Activated T-cell treated with anti-CD3 and anti-CD28 coated beads, Interleukin-2, amount 50 U/mL, for 24 hours (primary cell): ENCODE measurements at places on chromosomes 6 and 20.

DNA sequence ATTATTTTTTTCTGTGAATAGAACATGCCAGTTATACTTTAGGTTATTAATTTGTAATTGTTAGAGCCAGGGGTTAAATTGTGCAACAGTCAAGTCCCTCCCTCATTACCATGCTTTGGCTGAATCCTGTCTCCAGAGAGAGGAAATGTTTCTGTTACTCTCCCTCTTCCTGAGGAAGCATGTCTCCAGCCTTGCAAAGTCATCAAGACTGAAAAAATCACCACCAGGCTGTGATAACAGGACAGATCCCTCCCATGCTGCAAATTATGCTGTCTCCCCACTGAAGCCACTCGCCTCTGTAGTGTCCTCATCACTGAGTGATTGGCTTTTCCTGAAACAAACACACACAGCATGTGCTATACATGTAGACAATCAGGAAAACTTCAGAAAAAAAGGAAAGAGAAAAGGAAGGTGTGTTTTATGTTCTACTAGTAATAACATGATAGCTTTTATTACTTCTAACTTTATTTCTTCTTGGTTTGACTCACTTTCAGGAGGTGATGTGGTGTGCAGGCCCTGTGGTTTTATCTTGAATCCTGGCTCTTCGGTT lies 290.0 kb upstream of the JAG1 start:
- no peak for DNase-seq

GRCh38 chr6:11586536-11586935 lies 49.0 kb downstream of the TMEM170B start:
- DNase-seq, result no peak

DNA sequence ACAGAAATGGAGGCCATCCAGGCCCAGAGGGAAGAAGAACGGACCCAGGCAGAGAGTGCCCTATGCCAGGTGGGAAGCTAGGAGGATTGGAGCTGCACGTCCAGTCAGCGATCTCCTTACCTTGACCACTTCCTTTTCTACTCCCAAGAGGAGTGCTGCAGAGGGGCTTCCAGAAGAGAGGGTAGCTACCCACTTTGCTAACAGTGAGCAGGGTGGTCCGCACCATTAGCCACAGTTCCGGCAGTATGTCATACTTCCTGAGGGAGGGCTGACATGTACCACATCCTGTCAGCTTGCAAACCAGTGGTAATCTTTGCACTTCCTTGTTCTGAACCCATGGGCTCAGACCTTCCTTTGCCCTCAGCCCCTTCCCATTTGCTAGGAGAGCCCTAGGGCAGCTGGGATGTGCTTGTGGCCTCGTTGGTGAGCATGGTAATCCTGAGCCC lies 35.4 kb downstream of the CEP250 start:
- DNase-seq, result peak; percentile 70

- no peak for DNase-seq
Observed at GRCh38 chr6:80145509-80145908, 39.0 kb downstream of the BCKDHB start.

- DNase-seq, result no peak
Observed at GRCh38 chr6:127291495-127291894, 24.8 kb downstream of the RNF146 start.

GRCh38 chr6:24520929-24521546 lies 26.3 kb downstream of the ALDH5A1 start:
- peak; percentile 47 for DNase-seq

DNA sequence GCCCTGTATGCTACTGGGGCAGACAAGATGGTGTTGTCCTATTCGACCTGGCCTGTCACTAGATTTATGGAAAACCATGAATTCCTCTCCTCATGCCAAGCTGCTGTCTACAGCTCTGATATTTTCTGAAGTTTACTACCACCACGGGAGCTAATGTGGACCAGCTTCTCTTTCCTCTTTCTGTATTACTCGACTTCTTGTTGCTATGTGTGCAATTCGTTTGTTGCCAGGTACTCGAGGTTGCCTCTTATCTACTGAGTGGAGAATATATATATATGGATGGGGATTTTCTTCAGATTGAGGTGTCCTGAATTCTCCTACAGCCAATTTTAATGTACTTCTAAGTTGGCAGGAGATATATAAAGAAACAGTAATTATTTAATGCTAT lies 34.7 kb downstream of the MAN1A1 start:
- DNase-seq, result no peak

- DNase-seq, result no peak
Observed at GRCh38 chr20:7470912-7471311, 469.3 kb downstream of the HAO1 start.

GRCh38 chr6:56891754-56892153 lies 63.2 kb upstream of the BEND6 start:
- no peak for DNase-seq

DNA sequence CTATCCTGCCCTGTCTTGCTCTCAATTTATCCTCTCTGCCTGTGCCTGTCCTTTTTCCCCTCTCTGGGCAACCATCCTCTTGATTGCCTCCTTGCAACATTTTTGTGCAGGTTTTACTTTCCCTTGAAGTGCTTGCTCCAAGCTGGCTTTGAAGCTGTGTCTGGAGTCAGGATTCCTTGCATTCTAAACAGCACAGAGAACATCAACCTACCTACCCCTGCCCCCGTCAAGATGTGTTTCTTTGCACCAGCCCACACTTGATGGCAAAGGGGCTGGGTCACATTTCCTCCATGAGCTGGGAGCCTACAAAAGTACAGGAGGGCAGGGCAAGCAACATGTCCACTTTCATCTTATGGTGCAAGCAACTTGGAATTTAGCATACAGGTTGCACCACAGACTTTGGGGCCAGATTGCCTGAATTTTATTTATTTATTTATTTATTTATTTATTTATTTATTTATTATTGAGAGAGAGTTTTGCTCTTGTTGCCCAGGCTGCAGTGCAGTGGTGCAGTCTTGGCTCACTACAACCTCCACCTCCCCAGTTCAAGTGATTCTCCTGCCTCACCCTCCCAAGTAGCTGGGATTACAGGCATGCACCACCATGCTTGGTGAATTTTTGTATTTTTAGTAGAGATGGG lies 206.3 kb downstream of the COL19A1 start:
- no peak for DNase-seq

GRCh38 chr6:125182237-125183008 lies 28.9 kb downstream of the TPD52L1 start:
- no peak for DNase-seq

DNA sequence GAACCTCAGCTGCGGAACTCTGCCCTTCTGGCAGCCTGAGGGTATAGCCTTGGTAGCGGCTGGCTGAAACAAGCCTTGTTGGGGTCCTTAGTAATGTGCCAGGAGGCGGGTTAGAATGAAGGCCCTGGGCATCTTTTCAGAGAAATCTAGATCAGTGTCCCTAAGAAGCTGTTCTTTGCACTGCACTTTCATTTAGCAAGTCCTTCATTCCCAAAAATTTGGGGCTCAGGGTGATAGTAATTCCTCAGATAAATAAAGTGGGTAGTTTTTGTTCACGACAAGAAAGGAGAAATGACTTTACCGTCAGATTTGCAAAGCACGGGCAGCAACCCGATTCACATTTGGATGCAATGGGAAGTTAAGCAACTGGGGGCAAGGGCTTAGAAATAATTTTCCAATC lies 3.2 kb downstream of the INSM1 start:
- DNase-seq, result no peak

- DNase-seq, result no peak
Observed at GRCh38 chr6:1621070-1621701, 11.5 kb downstream of the FOXC1 start.

- no peak for DNase-seq
Observed at GRCh38 chr20:33337119-33337518, 54.1 kb downstream of the BPIFB1 start.

DNA sequence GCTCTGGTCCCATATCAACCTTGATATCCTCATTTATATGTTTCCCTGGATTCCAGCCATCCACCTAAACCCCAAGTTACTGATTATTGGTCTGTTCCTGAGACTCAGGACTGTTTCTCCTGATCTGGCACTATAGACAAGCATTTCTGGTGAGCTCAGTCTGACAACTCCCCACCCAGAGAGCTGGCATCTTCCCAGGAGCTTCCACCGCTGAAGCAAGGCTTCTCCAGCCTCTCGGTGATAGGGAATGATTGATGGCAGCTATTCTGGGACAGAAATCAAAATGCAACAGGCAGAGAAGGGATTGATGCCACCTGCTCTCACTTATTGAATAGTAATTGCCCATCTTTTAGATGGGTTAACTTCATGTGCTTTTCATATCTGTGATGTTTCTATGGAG lies 169.7 kb upstream of the GGTLC1 start:
- no peak for DNase-seq

DNA sequence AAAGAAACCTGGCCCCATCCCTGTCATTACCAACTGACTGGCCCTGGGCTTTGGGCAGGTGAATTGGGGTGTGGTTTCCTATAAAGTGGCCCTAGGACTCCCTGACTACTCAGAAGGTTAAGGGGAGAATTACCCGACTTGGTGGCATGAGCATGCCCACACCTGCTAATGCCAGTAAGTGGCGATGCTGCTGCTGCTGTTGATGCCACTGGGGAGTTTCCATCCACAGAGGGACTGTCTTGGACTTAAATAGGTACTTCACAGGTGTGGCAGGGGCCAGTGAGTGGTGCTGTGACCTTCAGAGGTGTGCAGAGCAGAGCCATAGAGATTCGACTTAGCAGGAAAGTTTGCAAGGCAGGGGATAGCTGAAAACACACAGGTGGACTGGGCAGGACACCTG lies 32.6 kb upstream of the MDFI start:
- no peak for DNase-seq

DNA sequence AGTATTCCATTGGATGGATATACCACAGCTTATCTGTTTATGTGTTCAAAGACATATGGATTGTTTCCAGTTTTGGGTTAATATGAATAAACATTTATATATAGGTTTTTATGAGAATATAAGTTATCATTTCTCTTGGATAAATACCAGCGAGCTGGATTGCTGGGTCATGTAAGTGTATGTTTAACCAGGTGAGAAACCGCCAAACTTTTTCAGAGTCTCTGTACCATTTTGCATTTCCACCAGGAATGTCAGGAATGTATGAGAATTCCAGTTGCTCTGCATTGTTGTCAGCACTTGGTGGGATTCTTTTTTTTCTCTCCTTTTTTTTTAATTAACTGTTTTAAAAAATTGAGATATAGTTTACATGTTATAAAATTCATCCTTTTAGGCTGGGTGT lies 52.1 kb downstream of the PHF20 start:
- no peak for DNase-seq

- DNase-seq, result no peak
Observed at GRCh38 chr20:19699180-19699971, 58.7 kb upstream of the RIN2 start.

DNA sequence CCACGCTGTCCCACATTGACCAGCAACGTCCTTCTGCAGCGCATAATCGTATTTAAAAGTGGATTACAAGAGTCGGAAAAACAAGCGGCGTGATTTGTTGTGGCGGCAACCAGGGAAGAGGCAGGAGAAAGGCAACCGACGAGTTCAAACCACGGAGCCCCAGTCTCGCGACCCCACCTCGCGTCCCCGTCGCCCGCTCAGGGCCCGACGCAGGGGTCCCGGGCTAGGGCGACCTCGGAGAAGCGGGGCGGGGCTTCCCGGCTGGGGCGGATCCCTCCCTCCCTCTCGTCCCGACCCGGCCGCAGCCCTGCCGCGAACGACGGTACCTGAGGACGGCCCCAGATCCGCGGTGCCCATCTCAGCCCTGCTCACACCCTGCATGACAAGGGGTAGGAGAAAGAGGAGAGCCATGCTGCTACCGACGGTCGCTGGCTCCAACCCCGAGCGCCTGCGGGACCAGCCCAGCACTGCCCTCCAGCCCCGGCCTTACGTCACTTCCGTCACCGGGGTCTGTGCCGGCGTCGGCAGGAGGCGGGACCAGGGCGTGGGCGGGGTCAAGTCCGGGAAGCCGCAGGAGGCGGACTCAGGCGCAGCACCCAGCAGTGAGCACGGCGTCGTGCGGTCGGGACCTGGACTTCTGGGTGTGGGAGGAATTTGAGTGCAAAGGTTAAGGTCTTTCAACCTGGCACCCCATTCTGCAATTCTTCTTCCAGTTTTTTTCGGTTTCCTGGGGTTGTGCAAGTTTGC lies at the start of gene IFNGR1:
Gene IFNGR1 (minus strand): TSS at position 469 of the 747 bp plus-strand sequence. CDS start 58 bp downstream, at position 411.
- peak; percentile 98 for DNase-seq

GRCh38 chr6:21802175-21802822 lies 208.7 kb downstream of the SOX4 start:
- DNase-seq, result no peak

DNA sequence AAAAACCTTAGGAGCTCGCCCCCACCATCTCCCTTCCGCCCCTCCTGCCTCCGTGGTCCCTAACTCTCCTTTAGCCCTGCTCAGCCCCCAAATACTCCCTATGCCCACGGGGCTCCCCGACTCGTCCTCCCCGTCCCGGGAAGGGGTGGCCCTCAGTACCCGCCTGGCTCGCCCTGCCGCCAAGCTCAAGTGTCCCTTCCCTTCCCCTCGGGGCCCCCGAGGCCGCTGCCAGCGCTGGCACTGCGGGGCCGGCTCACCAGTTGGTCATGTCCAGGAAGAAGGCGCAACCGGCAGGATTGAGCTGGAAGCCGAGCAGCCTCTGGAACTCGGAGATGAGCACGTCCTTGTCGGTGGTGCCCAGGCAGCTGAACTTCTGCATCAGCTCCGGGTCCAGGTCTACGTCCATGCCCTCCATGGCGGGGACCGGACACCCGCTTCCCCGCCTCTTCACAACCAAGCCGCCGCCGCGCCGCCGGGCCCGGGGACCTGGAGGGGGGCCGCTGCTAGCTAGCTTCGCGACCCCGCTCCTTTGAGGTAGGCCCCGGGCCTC lies 303 bp downstream of the ILRUN start:
- no peak for DNase-seq

GRCh38 chr6:165245287-165245686 lies 64.1 kb downstream of the C6orf118 start:
- no peak for DNase-seq

- no peak for DNase-seq
Observed at GRCh38 chr6:89071036-89071435, 9.5 kb upstream of the PNRC1 start.

DNA sequence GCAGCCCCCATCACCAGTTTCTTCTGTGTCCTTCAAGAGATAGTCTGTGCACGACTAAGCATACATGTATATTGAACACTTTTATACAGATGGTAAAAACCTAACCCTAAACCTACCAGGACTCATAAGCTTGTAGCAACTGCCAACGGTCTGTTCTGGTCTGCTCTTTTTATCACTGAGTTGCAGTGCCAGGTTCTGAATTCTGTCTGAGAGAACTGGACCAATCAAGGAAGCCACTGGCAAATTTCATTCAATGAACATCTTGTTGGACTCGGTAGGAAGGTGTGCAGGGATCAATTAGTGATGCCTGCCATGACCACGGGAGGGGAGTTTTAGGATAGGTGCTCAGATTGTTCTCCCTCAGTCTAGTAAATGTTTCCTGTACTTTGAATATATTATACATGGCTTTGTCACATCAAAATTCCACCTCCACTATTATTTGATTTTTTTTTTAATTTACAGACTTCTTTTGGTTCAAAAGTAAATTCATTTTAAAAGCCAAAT lies 146.8 kb downstream of the EYA2 start:
- DNase-seq, result no peak

GRCh38 chr20:53138454-53139262 lies 166.5 kb downstream of the TSHZ2 start:
- DNase-seq, result no peak

DNA sequence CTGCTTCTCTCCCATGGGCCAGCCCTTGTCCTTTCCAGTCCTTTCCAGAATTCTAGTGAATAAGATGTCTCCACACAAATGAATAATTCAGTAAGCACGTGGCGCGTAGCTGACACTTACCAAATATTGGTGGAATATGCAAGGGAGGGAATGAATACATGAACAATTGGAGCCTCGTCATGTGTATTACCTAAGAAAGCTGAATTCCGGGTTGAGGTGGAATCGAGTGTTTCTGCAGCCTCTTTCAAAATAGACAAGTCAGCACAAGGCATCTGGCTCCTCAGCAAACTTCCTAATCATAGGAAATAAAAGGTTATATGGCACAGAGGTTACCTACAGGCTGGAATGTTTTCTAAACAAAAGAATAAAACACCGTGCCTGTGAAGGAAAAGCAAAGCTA lies 47.0 kb upstream of the NT5E start:
- DNase-seq, result no peak
